NCI-H187 (cell line): ENCODE measurements at places on chromosomes 3 and 15.

DNA sequence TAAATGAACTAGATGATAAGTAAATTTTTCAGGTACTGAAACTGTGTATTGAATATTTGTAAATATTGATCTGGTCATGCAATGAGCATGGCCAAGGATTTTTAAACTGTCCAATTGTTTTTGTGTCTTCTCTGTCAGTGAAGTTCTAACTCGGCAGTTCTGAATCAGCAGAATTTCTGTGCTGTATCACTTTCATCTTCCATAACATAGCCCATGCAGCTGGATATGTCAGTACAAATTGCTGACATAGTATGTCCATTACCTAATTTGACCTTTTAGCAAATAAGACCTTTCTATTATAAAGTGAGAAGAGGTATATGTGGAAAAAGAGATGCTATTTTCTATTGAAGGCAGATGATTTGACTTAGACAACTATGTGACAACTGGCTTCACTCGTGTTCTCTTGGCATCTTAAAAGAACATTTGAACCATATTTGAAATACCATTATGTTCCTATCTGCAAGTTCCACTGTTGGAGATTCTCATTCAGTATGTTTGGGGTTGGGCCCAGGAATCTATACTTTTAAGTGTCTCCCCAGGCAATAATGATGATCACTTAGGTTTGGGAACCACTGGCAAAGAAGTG lies 90.4 kb downstream of the CMSS1 start:
- no peak for DNase-seq

GRCh38 chr3:42758126-42758525 lies 14.9 kb downstream of the CCDC13 start:
- DNase-seq: no peak

- no peak for DNase-seq
Observed at GRCh38 chr15:73926219-73927002, at the start of gene LOXL1. TSS of gene LOXL1 (plus strand) at chr15:73926462. CDS start at chr15:73926784, 322 bp downstream.

- no peak for DNase-seq
Observed at GRCh38 chr3:143222505-143222904, 102.9 kb downstream of the CHST2 start.

GRCh38 chr3:10185804-10186762 lies 21.4 kb downstream of the IRAK2 start:
- DNase-seq: no peak

DNA sequence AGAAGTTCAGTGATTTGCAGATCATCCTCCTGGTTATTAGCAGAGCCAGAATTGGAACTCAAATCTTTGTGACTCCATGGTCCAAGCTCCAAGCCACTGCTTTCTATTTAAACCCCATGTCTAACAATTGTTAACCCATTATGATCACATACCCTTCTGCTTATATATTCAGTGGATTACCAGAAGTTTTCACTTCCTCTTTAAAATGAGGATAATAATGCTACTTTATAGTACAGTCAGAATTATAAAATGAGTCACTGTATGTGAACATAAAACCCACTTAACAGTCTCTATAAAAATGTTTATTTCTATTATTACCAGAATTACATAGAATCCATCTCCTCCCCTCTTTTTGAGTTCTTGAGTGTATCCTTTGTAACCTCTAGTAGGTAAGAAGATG lies 550.7 kb upstream of the DPPA4 start:
- no peak for DNase-seq

DNA sequence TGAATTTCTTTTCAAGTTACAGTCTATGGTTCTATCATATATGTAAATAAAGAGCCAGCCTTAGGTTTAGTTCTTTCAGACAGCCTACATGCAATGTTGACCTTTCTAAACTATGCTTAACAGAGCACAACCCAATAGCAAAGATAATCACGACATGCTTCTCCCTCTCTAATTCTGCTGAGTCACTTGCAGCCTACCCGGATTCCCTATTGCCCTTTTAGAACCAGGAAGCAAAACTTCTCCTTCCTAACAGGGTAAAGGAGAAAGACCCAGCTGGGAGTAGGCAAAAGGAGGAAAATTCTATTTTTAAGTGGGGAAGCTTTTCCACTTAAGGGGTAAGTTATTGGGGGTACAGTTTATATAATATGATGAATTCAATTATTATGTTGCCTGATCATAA lies 79.3 kb downstream of the SLC7A14 start:
- no peak for DNase-seq

GRCh38 chr15:78006567-78007205 lies 70.8 kb downstream of the TBC1D2B start:
- no peak for DNase-seq

- DNase-seq: no peak
Observed at GRCh38 chr15:79160211-79160610, 69.6 kb upstream of the RASGRF1 start.

DNA sequence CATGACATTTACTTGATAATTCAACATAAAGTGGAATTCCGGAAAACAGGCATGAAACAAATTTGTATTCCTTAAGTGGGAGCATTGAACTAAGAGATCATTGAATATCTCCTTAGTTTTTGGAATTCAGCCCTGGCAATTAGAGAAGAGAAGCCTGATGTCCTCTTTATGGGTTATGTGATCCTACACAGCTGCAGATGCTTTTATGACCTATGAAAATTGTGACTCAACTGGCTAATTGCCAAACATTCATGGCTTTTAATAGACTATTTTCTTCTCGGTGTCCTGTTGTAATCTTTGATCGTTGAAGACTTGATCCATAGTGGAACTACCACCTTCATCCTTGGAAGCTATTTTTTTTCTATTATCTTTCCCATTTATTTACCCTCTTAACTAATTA lies 46.1 kb downstream of the AGBL1 start:
- DNase-seq: no peak

GRCh38 chr3:184538666-184539431 lies 22.7 kb upstream of the EPHB3 start:
- DNase-seq: no peak

GRCh38 chr3:187062526-187063177 lies 76.6 kb downstream of the RPL39L start:
- no peak for DNase-seq

GRCh38 chr15:52856286-52856685 lies 66.2 kb upstream of the ONECUT1 start:
- no peak for DNase-seq

- no peak for DNase-seq
Observed at GRCh38 chr15:31930967-31931366, 99.3 kb upstream of the CHRNA7 start.

DNA sequence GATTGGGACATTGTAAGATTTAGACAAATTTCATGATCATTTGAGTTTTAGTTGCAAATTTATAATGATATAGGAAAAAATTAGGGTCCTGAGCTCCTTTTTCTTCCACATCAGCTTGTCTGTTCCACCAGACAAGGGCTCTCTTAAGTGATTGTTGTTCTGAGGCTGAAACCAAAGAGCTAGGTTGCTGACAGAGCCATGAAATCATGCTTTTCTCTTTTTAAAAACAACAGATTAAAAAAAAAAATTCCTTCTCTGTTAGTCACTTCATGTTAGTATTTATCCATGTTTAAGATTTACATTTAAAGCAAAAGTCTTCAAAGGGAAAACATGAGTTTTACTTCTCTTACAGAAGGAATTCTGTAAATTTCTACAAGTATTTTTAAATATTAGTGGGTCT lies 56.8 kb downstream of the ATP2C1 start:
- no peak for DNase-seq

DNA sequence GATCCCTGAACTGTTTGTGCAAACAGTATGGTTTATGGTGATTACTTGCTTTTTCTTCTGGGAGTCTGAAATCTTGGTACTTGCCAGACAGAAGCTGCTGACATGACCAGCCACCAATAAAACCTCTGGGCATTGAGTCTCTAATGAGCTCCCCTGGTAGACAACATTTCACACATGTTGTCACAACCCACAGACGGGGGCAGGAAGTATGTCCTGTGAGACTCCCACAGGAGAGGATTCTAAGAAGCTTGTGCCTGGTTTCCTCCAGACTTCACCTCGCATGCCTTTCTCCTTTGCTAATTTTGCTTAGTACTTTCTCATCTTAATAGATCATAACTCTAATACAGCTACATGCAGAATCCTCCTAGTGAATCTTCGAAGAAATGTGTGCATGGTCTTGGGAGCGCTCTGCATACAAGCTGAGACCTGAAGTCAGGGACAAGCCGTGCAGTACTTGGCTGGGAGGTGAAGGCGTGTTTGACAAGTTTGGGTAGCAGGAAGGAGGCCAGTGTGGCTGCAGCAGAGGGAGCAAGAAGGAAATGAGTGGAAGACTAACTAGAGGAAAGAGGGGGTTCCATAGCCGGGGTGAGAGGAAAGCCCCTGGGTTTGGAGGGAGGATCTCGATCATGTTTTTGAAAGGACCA lies 49.0 kb downstream of the B3GNT5 start:
- DNase-seq: no peak

DNA sequence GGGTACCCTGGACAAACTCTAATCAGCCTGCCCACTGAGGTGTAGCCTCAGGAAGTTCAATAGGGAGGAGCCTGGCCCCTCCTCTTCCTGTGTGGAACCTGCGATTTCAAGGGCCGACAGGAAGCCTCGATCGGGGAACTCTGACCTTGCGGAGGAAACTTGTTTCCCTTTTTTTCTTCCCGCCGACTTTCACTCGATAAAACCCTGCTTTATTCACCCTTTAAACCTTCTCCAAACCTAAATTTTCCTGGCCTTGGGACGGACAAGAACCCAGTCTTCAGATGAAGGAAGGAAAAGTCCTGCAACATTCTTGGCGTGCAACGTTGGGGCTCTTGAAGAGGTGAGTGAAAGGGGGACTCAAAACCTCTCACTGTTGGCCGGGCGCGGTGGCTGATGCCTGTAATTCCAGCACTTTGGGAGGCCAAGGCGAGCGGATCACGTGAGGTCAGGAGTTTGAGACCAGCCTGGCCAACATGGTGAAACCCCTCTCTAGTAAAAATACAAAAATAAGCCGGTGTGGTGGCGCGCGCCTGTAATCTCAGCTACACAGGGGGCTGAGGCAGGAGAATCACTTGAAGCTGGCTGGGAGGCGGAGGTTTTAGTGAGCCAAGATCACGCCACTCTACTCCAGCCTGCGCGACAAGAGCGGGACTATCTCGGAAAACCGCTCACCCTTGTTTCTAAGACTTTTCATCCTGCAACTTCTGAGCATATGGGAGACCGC lies 208.2 kb downstream of the ZNF385D start:
- DNase-seq: no peak

DNA sequence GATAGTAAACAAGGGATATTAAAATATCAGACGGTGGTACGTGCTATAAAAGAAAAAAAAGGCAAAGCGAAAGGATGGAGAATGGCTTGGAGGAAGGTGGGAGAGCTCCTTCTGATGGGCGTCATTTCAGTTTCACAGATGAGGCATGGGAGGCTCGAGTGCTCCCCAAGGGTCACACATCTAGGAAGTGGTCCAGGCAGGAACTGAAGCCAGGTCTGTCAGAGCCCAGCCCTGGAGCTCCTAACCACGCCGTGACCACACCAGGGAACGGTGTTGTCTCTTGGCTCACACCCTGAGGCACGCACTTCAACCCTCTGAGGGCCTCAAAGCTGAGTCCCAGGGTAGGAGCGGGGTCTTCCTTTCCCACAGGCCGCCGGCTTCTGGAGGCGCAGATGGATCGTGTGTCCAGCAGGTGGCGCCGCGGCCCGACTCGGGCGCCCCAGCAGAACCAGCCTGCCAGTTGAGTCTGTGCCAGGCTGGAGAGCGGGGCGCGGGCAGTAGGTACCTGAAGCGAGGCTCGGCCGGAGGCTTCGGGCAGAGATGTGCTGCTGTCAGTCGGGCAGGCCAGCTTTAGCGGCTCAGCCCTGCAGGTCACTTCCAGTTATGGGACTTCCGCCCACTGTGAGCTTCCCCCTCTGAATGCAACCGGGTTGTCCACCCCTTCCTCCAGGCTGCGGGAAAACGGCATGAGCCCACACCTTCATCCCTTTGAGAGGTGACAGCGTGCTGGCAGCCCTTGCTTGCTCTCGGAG lies 68.1 kb downstream of the SLC6A1 start:
- no peak for DNase-seq

DNA sequence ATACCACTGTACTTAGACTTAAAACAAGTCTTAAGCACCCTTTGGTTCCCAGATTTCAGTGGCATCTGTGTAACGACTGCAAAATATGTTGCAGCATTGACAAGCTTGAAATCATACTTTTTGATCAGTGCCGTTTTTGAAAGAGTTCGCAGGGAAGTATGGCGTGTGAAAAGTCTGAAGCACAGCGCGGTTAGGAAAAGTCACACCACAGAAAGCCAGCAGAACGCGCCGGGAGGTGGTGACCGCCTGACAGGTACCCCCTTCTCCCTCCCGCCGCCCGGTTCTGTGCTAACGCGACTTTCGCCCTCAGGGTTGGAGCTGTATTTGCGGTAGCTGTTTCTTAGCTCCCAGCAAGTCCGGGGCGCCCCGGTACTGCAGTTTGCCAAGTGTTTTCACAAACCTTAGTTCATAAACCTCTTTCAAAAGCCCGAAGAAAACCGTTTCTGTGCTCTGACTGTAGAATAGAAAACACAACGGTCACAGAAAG lies 481 bp upstream of the CRYBG3 start:
- no peak for DNase-seq

DNA sequence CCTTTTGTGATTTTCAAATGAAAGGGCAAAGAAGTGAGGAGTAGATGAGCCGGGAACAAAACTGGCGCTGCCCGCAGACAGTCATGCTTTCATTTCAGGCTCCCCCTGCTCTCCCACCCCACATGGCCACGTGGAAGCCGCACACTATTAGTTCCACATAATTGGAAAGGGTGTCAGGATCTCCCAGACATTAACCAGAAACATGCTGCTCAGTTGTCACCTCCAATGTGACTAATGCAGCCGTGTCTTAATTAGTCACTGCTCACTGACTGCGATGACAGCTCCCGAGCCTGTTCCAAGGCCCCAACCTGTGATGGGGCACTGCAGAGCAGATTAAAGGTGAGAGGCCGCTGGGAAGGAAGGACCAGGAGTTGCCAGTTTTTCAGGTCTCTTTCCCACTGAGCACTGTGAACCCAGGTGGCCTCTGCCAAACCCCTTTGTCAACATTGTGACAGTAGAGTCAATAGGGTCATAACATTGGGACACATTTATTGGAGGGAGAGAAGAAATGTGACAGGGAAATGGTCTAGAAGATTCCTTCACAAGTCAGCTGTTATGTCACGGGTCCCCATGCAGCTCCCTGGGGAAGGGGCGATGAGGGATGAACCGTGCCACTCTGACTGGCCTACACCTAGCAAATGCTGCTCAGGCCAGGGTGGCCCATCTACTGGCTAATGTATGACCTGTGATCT lies 38.6 kb upstream of the SFMBT1 start:
- no peak for DNase-seq

DNA sequence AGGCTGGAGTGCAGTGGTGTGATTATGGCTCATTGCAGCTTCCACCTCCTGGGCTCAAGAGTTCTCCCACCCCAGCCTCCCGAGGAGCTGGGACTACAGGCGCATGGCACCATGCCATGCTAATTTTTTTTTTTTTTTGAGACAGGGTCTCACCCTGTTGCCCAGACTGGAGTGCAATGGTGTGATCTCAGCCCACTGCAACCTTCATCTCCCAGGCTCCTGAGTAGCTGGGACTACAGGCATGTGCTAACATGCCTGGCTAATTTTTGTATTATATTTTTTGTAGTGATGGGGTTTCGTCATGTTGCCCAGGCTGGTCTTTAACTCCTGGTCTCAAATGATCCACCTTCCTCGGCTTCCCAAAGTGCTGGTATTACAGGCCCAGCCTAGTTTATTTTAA lies 4.0 kb downstream of the TEX9 start:
- DNase-seq: no peak
